ENCODE measurements at places on chromosomes 7 and 10. TPM values are rescaled to one million over a fixed set of nuclear protein-coding genes. Genes with fewer than 3 reads are reported as not detected.

DNA sequence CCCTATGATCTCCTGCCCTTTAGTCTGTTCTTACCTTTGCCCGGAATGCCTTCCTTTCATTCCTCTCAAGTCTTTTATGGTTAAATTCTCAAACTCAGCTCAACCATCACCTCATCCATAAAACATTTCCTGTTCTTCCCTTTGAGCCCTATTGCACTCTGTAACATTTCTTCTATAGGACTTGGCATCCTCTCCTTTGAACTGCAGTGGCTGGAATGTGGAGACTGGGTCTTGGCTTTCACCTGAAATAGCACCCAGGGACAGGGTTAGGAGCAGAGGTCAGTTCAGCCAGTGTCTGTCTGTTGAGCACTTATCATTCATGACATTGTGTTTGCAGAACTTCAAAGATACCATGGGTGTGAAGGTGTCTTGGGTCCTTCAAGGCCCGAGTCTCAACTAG is 7.2 kb downstream of the NFE2L3 start:
- H3K36me3 ChIP-seq: no peaks in the 10 kb centered on the region
- DNase-seq: no peak
- H3K27ac ChIP-seq: no peak overlapping the region
- no peaks in the 10 kb centered on the region for H3K27me3 ChIP-seq

DNA sequence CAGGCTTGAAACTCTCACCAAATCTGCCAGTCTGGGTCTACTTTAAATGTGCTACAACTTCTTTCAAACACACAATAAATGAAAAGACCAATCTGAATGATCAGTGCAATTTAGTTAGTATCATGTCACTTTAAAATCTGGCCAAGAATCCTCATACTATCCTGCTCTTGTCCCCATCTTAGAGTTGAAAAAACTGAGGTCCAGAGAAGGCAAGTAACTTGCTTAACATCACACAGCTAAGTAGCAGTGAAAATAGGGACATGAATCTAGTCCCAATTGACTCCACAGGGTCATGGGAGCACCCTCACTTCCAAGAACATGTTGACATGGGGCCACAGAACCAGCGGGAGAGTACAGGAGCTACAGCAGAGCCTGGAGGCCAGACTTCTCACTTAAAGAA is 3.1 kb upstream of the GDF10 start:
- no peaks in the 10 kb centered on the region for H3K36me3 ChIP-seq
- H3K4me1 ChIP-seq: no peaks in the 10 kb centered on the region
- no peak overlapping the region for H3K4me3 ChIP-seq
- H3K27ac ChIP-seq: no peak overlapping the region
- H3K27me3 ChIP-seq: no peaks in the 10 kb centered on the region

DNA sequence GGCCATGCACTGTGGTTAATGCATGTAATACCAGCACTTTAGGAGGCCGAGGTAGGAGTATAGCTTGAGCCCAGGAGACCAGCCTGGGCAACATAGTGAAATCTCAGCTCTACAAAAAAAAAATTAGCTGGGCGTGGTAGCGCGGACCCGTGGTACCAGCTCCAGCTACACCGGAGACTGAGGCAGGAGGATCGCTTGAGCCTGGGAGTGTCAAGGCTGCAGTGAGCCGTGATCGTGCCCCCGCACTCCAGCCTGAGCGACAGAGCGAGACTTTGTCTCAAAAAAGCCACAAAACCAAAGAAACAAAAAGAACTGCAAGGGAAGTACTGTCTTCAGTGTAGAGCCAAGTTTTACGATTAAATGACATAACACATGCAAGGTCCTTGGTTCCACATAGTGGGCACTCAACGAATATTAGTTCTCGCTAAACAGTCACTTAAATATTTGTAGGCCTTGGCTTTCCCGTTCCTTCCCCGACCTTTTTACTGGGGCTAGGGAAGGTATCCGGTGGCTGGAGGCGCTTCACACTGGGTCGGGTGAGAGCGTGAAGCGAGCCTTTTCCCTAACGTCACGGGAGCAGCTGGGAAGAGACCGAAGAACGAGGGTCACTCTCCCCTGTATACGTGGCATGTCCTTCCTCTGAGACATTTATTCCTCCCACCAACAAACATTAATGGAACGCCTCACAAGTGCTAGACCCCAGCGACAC is 993 bp upstream of the SND1 start:
- H3K4me3 ChIP-seq: peak overlapping the region; percentile 45
- H3K4me1 ChIP-seq: no peaks in the 10 kb centered on the region
- peak overlapping the region; percentile 43 for H3K27ac ChIP-seq
- no peaks in the 10 kb centered on the region for H3K36me3 ChIP-seq

- H3K27ac ChIP-seq: no peak overlapping the region
- H3K27me3 ChIP-seq: no peaks in the 10 kb centered on the region
- DNase-seq: no peak
- H3K36me3 ChIP-seq: no peaks in the 10 kb centered on the region
These were observed 15.9 kb downstream of the POLL start for GRCh38 chr10:101572126-101572525.

GRCh38 chr10:111360260-111360925 is 283.6 kb downstream of the ADRA2A start:
- H3K4me1 ChIP-seq: no peaks in the 10 kb centered on the region
- peaks cover 3% of the 10 kb centered on the region for H3K27me3 ChIP-seq
- H3K36me3 ChIP-seq: no peaks in the 10 kb centered on the region
- no peak overlapping the region for H3K4me3 ChIP-seq

- no peaks in the 10 kb centered on the region for H3K36me3 ChIP-seq
- H3K27me3 ChIP-seq: no peaks in the 10 kb centered on the region
- H3K4me3 ChIP-seq: peak overlapping the region; percentile 55
- no peaks in the 10 kb centered on the region for H3K4me1 ChIP-seq
- H3K27ac ChIP-seq: no peak overlapping the region
These were observed 660 bp downstream of the GALNT17 start for GRCh38 chr7:71132377-71133231.

DNA sequence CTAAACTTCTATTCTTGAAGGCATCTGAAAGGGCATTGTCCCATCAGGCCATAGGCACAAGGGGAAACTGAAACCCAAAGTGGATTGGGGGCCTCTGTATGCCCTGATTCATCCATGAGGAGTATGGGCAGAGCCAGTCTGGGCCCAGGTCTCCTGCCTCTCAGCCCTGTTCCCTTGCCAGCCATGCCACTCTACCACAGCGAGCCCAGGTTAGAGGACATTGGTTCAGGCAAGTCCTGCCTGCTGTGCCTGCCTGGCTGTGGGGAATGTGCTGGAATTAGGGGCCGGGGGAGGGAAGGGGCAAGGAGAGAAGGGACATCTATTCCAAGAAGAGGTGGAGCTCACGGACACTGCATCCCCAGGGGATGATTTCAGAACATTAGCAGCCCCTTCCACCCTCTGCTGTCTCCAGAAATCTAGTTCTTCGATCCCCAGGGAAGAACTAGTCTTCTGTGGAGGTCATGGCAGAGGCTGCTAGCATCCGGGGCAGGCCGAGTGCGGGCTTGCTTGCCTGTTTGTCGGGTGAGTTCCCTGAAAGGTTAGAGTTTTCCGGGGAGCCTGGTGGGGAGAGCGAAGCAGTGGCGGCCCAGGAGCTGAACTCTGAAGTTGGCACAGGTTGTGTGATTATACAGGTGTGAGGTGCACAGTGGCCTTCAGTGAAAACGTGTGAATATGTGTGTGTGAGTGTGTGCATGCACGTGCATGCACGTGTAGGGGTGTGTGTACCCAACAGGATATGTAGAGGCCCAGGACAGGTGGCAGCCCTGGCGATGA is 37.8 kb downstream of the TBATA start:
- H3K27ac ChIP-seq: no peak overlapping the region
- no peaks in the 10 kb centered on the region for H3K27me3 ChIP-seq
- DNase-seq: no peak
- no peak overlapping the region for H3K4me3 ChIP-seq

DNA sequence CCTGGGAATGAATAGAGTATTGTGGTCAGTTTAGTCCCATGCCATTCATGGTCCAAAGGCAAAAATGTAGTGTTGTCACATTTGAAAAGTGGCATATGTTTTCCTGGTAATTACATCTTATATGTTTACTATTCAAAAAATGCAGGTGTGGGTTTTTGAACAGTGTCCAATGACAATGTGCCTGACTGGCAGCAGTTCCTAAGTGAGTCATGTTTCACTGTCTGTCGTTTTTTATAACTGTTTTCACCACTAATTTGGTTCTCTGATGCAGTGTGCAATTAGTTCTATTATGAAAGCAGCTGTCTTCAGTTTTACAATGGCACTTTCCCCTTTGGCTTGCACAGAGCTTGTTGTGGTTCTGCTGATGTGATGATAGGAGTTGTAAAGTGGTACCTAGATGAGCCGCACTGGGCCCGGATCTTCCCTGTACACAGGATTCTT is 162.3 kb downstream of the SEM1 start:
- H3K36me3 ChIP-seq: no peaks in the 10 kb centered on the region
- H3K4me1 ChIP-seq: no peaks in the 10 kb centered on the region
- DNase-seq: no peak
- no peaks in the 10 kb centered on the region for H3K27me3 ChIP-seq
- no peak overlapping the region for H3K4me3 ChIP-seq
- H3K27ac ChIP-seq: no peak overlapping the region

Gene PDE1C
- 7.1 TPM for total RNA-seq

Gene LSM5
- total RNA-seq: 29.3 TPM

Data from aorta (tissue), 5 donors.